ENCODE measurements at places on chromosomes 16 and 17.

- DNase-seq: no peak
Measured at GRCh38 chr17:29151567-29151966, 28.6 kb downstream of the MYO18A start.

DNA sequence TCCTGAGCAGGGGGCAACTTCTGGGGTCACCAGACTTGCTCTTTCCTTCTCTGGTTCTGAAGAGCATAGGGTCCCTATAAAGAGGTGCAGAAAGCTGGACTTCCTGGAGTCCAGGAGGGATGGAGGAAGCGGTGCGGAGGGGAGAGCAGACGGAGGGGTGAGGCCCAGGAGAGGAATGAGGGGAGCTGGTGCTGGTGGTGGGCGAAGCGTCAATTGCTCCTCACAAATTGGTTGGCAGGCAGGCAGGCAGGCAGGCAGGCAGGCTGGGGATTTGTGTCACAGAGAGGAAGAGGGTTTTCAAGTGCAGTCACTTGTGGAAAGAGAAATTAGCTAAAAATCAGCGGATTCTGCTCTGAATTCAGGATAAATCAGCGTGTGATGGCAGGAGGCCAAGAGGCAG, 133.7 kb upstream of the CDC42EP4 start:
- DNase-seq: no peak

- peak; percentile 73 for DNase-seq
Measured at GRCh38 chr17:45852535-45853297, 8.0 kb downstream of the SPPL2C start.

GRCh38 chr17:8994319-8994718, 27.0 kb upstream of the NTN1 start:
- peak; percentile 63 for DNase-seq

DNA sequence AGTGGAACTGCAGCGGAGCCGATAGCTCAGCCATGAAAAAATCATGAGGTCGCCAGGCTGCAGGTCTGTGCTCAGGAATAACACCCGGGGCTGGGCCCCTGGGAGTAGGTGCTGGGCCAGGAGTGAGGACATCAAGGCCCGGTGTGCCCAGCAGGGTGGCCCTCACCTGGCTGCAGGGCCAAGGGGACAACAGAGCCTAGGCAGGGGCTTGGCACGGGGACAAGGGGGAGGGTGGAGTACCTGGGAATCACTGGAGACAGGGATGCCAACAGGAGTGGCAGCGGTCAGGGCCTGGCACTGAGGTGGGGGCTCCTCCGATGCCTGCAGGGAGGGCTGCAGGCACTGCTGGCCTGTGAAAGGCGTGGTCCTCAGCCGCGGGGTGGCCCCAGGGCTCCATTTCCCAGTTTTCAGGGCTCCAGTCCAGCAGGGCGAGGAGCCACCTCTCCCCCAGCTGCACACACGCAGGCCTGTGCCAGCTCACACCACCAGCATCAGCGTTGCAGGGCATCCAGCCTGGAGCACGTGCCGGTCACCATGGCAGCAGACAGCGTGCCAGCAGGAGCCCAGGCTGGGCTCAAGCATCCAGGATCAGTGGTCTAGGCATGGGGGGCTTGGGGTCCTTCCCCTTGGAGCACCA, 4.7 kb upstream of the FSCN2 start:
- DNase-seq: no peak

DNA sequence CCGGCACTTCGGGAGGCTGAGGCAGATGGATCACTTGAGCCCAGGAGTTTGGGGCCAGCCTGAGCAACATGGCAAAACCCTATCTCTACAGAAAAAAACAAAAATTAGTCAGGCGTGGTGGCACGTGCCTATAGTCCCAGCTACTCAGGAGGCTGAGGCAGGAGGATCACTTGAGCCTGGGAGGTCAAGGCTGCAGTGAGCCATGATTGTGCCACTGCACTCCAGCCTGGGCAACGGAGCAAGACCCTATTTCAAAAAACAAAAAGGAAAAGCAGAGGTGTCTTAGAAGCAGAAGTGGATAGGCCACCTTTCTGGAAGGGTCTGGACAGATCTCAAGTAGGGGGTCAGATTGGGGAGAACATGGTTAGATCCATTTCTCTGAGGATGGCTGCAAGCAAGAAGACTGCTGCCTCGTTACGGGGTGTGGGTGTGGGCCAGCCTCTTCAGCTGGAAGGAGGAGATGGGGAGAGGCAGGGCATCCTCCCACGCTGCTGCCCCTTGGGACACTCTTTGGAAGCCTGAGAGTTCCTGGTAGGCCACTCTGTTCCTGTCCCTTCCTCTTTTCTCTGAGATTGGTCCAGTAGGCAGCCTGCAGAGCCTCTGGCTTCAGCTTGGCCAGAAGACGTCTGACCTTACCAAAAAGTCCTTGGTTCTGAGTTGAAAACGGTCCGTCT, 208.0 kb downstream of the MSI2 start:
- DNase-seq: peak; percentile 84

DNA sequence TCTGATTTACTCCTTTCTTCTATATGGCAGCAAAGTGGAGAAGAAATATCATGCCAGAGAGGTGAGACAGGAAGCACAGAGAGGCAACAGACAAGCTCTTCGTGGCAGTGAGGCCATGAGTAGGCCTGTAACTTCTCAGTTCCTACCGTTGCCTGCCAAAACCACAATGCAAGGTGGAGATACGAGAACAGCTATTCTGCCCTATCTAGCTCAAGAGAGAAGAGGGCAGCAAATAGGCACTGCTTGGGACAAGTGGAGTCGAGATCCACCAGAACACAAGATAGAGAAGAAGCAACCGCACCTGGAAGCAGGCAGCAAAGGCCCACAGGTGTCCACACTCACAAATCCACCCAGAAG, 24.8 kb downstream of the RANBP10 start:
- DNase-seq: peak; percentile 48

DNA sequence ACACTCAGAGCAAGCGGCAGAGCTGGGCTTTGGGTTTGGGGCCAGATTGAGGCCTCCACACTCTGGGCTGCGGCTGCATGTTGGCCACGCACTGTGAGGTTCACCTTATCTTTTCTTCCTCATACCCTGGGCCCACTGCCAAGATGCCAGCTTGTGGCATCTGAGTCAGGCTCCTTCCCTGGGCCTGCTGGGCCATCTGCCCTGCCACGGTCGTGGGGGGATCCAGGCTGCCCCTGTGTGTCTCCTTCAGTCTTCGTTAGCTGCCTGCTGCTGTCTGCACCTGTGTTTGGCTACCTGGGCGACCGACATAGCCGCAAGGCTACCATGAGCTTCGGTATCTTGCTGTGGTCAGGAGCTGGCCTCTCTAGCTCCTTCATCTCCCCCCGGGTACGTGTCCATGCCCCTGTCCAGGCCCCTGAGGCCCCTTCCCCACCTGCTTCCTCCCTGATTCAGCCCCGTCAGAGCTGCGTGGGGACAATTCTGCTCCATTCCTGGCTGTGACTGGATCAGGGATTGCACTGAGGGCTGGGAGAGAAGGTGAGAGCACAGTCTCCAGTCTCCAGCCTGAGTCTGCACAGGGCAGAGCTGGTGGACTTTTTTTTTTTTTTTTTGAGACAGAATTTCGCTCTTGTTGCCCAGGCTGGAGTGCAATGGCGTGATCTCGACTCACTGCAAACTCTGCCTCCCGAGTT, 11.2 kb downstream of the SPNS3 start:
- no peak for DNase-seq

DNA sequence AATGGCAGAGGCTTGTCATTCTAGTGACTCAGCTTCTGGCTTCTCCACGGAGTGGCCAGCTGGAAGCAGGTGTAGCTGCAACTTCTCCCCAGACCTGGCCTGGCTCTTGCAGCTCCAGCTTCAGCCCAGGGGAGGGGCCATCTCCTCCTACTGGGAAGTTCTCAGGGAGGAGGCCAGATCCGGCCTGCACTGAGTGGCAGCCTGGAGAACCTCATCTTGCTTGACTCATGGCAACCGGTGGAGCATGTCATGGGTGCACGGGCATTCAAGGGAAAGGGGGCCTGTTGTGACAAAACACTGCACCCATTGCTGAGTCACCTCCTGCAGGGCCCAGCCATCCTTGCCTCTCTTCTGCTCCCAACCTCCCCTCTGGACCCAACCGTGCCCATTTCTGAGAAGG, 273.9 kb upstream of the MAF start:
- no peak for DNase-seq

- no peak for DNase-seq
Measured at GRCh38 chr16:3650631-3651265, 3.7 kb upstream of the DNASE1 start.

DNA sequence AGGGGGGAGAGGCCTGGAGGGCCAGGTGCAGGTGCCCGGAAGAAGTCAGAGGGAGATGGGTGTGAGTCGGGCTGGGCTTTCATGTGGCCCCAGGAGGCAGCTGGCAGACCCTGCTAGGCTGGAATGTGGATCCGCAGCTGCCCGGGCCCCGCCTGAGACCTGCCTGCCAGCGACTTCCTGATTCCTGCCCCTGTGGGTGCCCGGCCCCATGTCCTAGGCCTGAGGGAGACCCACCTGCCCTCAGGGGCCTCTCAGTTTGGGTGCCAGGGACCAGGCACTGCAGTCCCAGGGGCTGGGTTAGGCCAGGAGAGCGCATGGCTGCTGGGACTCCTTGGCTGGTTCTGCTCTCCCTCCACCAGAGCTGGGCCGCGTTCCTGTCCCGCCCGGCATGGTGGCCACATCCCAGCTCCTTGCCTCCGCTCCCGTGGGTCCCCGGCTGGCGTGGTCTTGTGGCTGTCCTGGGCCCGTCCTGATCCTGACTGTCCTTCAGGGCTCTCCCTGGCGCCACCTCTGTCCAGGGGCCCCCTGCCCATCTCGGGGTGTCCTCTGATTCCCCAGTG, 22.1 kb upstream of the SPNS2 start:
- DNase-seq: no peak

- DNase-seq: no peak
Measured at GRCh38 chr17:50062293-50063243, 6.7 kb downstream of the ITGA3 start.
